ENCODE measurements at places on chromosomes 6 and 20.
A peak's percentile ranks its signal among the peaks of the same experiment; 100 is the strongest.

DNA sequence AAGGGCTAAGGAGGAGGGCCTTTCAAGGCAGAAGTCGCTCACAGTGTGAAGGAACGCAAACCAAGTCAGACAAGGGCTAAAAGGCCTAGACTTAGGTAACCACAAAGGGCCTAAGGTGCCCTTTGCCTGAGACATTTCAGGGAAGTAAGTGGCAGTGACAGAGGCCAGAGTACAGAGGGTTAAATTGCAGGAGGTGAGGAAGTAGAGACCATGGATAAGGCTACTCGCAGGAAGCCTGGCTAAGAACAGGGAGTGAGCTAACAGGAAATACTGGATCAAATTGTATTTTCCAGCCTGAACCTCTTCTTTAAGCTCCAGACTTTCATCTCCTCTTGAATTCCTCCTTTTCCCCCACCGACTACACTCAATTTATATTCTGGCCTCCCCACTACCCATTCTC lies 16.6 kb downstream of the ZHX3 start:
- no peak for DNase-seq

GRCh38 chr20:2289475-2289874 lies 6.3 kb upstream of the TGM3 start:
- DNase-seq, result no peak

DNA sequence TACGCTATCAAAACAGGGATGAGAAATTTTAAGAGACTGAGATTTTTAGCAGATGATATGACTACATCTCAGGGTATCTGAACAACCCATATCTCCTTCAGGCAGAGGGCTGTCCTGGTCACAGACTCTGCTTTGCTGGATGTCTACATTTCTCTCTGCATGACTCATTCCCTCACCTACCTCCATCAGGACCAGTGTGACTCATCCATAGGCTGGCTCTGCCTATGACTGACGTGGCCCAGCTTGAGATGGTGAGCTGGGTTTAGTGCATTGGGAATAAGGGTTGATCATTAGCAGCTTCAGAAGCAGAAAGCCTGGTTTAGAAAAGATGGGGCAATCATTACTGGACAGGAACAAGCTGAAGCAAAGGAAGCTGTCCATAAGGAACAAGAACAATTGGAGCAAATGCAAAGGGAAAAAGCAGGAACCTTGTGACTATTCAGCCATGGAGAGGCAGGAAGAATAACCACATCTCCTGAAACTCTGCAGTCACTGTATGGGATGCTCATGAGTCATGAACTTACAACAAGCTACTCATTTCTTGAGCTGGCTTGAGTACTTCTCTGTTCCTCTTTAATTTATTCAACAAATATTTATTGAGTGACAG lies 86.4 kb upstream of the CBLN4 start:
- DNase-seq, result no peak

GRCh38 chr6:40287296-40287850 lies 299.8 kb downstream of the LRFN2 start:
- DNase-seq, result no peak

- DNase-seq, result peak; percentile 23
Measured at GRCh38 chr20:18978311-18978710, 164.7 kb downstream of the SCP2D1 start.

GRCh38 chr20:33490023-33490933 lies at the start of gene CBFA2T2:
TSS of gene CBFA2T2 (plus strand) at chr20:33490096. CDS start at chr20:33490268, 172 bp downstream.
- no peak for DNase-seq

- DNase-seq, result no peak
Measured at GRCh38 chr6:22142856-22143255, 154.0 kb downstream of the PRL start.

DNA sequence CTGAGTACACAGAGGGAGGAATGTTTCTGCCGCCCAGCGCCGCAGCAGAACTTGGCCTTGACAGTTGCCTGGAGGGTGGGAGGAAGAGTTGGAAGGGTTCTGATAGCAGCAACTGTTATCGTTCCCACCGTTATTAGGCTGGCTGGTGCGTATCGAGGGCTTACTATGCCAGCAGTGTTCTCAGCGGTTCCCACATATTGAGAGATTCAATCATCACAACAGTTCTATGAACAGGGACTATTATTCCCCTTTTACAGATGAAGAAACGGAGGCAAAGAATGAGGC lies 380.1 kb upstream of the SULF2 start:
- no peak for DNase-seq

- no peak for DNase-seq
Measured at GRCh38 chr6:106110164-106110826, 24.2 kb downstream of the PRDM1 start.

GRCh38 chr6:51487937-51488336 lies 599.5 kb downstream of the PKHD1 start:
- no peak for DNase-seq

GRCh38 chr6:144330017-144330987 lies 45.2 kb downstream of the UTRN start:
- DNase-seq, result no peak

GRCh38 chr6:14366872-14367271 lies 249.3 kb downstream of the CD83 start:
- no peak for DNase-seq

DNA sequence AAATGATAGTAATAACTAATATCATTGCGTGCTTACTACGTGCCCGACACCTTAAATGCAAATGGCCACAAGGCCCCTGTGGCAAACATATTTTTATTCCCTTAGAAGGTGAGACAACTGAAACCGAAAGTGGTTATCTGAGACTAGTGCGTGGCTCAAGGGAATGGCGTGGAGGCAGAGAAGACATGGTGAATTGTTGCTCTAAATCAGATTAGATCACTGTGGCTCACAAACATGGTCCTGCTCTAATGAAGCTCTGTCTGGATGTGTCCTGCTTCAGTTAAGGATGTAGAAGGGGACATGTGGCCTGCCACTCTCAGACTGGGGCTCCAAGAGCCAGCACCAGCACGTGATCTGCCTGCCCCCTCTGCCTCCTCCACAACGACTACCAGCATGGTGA lies 124.2 kb upstream of the GMDS start:
- DNase-seq, result no peak

DNA sequence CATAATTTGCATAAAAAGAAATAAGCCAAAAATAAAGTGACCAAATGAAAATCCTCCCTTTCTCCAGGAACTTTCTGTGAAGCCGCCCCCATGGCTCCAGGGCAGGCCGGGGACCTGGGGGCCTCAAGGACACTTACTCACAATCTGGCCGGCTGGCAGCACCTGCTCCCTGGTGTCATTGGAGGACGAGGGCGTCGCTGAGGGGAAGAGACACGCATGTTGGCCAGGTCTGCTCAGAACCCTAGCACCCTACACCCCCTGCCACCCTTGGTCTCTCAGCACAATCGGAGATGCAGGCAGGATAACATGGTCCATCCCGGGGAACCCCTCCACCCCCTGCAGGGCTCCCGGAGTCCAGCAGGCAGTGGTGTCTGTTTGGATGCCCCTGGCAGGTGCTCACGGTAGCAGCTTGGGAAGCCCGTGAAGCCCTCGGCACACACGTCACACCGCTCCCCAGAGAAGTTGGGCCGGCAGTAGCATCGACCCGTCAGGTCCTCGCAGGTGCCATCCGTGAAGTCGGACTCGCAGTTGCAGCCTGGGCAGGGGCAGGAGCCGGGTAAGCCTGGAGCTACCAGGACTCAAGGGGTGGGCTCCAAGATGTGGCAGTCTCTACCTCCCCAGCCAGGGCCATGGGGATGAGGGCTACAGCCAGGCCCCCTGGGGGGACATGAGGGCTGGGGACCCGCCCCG lies 21.3 kb downstream of the LAMA5 start:
- DNase-seq, result no peak

GRCh38 chr6:47741807-47742206 lies 40.0 kb upstream of the OPN5 start:
- no peak for DNase-seq

- peak; percentile 23 for DNase-seq
Measured at GRCh38 chr6:107822176-107823046, 1.7 kb downstream of the SCML4 start.

- DNase-seq, result no peak
Measured at GRCh38 chr6:136084403-136084802, 165.7 kb downstream of the MTFR2 start.

- no peak for DNase-seq
Measured at GRCh38 chr6:99073223-99073622, 125.5 kb upstream of the FBXL4 start.

- DNase-seq, result no peak
Measured at GRCh38 chr6:23280437-23280836, 711.1 kb downstream of the HDGFL1 start.

- no peak for DNase-seq
Measured at GRCh38 chr6:24403501-24403824, 727 bp downstream of the MRS2 start.

- DNase-seq, result no peak
Measured at GRCh38 chr6:46306431-46306830, 135.7 kb upstream of the ENPP5 start.

GRCh38 chr6:139855671-139856311 lies 481.3 kb upstream of the CITED2 start:
- DNase-seq, result no peak

DNA sequence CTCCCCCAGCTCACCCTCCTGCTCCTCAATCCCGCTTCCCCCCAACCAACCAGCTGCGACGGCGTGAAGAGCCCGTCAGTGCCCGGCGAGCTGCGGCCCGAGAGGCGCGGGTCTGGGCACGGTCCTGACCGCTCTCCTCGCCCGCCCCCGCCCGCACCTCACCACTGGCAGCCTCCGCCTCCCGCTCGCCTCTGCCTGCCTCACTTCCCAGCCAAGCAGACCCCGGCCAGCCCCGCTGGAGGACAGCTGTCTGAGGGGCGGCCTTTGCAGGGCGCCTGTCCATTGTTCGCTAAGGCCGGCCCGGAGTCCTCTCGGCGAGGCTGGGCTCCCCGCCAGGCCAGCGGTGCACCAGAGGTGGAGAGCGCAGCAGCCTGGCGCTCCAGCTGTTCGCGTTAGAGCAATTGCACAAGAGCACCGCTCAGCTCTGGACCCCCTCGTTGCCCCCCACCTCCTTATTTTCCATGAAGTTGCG lies 1.3 kb downstream of the SOBP start:
- peak; percentile 81 for DNase-seq

- no peak for DNase-seq
Measured at GRCh38 chr20:47405775-47406325, 49.4 kb upstream of the ZMYND8 start.

- DNase-seq, result peak; percentile 82
Measured at GRCh38 chr20:16803965-16804792, 56.0 kb downstream of the OTOR start.

DNA sequence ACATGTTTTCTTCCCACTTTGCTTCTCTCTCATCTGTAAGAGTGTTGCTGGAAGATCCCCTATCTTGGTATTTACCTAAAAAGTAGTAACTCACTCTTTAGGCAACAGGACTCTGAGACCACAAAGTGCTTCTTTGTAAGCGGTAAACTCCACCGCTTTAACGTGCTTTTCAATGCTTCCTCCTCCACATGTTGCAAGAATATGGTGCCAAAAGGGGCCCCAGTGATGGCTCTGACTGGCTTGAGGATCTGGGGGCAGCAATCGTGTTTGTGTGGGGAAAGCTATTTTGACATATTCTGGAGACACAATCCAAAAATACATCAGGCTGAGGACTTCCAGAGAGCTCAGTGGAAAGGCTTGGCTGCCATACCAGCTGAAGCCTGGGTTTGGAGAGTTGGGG lies 12.4 kb upstream of the CPNE5 start:
- DNase-seq, result no peak

Measured in ecto neural progenitor cell (in vitro differentiated cells).